Activated T-cell treated with anti-CD3 and anti-CD28 coated beads, Interleukin-2, amount 50 U/mL, for 48 hours (primary cell): ENCODE measurements at places on chromosomes 7 and 10.

DNA sequence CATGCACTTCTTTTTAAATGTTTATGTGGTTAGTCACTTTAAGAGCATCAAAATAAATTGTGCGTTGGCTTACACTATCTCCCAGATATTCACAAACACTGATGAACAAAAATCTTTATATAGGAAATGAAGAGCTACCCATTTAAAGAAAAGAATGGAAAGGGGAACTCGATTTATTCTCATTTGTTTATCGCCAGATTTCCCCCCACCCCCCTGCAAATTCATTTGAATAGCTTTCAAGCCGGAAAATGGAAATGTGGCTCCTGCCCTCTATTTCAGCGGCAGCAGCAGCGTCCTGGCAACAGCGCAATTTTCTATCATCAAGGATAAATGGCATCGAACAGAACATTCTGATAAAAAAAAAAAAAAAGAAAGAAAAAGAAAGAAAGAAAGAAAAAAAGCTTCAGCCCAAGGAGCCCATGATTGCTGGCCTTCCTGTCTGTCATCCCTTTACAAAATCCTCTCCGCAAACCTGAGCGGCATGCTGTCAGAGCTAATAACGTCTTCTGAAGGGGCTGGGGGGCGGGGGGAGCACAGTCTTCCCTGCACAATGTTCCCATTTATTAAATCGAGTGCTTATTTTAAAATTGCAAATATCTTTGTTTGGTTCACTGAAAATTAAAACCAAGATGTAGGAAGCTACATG, 13.7 kb upstream of the DLX6 start:
- no peak for DNase-seq

DNA sequence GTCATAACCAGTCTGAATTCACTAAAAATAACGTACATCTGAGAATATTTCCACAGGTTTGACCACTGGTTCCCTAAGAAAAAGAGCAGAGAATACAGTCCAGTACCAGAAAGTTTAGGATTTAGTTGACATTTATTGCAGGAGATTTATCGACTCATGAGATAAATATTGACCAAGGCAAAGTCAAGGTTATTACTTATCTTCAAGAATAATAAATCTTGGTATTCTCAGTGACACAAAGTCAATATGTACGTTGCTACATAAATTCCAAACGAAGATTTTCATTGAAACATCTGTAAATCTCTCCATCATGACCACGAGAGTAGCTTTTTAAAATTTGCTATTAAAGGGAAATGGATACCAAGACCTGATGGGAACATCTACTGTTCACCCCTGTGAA, 39.4 kb upstream of the GRB10 start:
- DNase-seq: no peak

- DNase-seq: no peak
Measured at GRCh38 chr10:34464000-34464399, 351.1 kb downstream of the PARD3 start.

GRCh38 chr7:23335621-23336020, 36.5 kb downstream of the MALSU1 start:
- no peak for DNase-seq

DNA sequence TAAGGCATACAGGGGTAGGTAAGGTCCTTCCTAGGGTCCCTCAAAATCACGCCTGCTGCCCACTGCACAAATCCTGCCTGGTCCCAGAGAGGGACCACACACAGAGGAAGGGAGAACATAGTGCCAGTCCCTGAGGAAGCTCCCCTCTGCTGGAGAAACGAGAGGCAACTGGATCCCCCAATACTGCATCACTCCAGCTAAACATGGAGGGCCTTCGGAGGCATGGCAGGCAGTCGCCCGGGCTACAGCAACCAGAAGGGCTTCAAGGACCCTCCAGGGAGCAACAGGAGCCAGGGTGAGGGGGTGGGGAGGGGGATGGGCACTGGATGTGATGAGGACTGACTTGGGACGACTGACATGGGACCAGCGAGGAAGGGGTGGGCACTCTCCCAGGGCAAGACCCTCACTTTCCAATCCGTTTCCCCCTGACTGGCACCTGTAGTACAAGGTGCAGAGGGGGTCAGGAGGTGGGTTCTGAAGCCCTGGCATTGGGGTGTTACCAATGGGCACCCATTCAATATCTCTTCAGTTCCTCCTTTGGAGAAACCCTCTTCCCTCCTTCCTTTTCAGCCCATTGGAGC, 21.7 kb downstream of the DDIT4 start:
- DNase-seq: peak; percentile 59

GRCh38 chr10:72353028-72353964, 1.4 kb downstream of the DNAJB12 start:
- DNase-seq: no peak

DNA sequence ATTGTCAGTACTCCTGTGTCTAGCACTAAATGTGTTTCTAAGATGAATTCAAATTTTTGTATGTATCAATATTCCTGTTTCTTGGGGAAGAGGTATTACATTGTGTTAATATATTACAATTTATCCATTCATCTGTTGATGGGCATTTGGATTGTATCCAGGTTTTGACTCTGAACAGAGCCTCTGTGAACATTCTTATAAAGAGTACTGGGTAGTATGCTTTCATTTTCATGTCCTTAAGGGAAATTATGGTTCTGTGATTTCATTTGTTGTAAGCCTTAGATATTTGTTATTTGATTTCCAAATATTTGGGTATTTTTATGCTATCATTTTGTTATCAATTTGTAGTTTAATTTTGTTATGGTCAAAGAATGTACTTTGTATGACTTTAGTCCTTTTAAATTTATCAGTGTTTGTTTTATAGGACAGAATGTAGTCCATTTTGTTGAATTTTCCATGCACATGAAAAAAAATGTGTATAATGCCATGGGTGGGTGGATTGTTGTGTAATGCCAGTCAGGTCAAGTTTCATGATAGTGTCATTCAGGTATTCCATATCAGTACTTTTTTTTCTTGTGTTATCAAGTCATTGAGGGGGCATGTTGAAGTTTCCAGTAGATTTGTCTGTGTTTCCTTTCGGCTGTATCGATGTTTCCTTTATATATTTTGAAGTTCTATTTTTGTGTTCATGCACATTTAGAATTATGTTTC, 38.4 kb downstream of the STAM start:
- no peak for DNase-seq
